ENCODE measurements at places on chromosomes 3 and 15.

- DNase-seq = no peak
Observed at GRCh38 chr15:64991536-64992135, 1.9 kb upstream of the SPG21 start.

DNA sequence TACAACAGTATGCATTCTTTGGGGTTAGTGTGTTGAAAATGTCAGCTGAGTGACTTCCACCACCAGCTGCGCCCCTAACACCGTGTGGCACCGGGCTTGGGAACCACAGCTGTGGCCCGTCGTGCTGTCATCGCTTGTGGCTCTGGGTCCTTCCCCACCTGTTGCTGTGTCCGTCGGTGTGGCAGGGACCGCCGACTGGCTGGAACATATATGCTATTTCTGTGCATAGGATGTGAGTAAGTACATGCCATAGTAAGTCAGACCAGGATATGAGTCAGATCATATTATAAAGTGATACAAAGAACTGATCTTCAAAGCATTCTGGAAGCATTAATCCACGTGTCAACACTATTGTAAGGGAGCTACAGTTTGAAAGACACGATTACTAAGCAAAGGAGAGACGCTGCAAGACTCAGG, 31.9 kb downstream of the EHD4 start:
- DNase-seq = peak; percentile 15

DNA sequence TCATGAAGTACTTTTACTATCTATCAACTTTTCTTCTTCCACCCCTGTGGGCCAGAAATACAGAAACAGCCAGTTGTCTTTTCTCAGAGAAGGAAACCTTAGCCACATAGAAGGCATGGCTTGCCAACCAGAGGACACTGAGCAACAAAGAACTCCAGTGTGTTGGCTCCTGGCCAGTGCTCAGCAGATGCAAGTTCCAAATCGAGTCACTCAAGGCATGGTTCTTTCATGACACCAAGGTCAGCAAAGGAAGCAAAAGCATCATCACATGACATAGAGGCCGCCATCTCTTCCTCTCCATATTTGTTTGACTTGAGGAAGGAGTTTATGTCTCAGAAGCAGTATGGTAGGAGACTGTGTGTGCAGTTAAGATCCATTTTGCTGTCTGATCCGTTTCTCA, 92.2 kb downstream of the MYLK start:
- no peak for DNase-seq

GRCh38 chr15:101318147-101318819, 23.2 kb upstream of the SNRPA1 start:
- no peak for DNase-seq

DNA sequence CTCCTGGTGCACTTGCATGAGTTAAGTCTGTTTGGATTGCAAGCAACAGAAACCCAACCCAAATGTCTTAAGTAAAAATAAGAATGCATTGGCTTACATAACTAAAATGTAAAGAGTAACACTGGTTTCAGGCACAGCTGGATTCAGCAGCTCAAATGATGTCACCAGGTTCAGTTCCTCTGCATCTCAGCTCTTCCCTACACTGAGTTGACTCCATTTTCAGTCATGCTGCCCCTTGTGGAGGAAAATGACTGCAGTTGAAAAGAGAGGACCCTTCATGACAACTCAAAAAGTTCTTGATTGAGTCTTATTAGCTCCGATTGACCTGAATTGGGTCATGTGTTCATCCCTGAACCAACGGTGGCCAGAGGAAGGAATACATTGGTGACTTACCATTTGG, 138.5 kb upstream of the ABI3BP start:
- DNase-seq = no peak

GRCh38 chr15:65806397-65806796, 14.3 kb upstream of the DENND4A start:
- DNase-seq = no peak

DNA sequence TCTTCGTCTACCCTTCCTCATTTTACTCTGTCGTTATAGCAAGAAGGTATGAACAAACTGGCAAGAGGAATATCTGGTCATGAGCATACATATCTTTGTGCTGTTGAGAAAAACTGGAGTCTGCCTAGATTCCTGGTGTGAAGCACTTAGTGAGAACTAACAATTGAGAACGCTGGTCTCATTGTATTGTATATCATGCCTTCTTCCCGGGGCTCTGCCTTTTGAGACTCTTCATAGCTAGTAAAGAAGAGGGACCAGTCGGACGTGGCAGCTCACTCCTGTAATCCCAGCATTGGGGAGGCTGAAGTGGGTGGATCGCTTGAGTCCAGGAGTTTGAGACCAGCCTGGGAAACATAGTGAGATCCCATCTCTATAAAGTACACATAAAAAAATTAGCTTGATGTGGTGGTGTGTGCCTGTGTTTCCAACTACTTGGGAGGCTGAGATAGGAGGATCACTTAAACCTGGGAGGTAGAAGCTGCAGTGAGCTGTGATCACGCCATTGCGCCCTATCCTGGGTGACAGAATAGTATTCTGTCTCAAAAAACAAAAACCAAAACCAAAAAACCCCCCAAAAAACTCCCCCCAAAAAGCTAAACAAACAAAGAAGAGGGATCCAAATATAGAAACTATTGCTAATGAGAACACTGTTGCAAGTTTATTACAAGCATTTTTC, 11.8 kb downstream of the CMC1 start:
- no peak for DNase-seq

GRCh38 chr3:103711670-103712069, 1276.9 kb downstream of the ZPLD1 start:
- no peak for DNase-seq

DNA sequence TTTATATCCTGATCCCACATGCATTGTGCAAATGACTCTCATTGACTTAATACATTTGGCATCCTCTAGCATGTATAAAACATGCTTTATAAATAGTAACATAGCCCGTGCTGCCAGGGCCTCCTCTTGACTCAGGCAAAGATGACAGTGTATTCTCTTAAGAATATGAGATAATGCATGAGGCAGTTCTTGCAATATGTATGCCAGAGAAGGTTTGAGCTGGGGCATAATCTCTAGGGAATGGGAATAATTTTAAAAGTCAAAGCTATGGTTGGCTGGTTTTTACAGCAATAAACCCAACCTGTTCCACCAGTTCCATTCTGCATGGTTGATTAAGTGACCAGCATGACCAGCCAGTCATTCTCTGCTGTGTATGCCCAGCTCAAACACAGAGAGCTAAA, 179.0 kb upstream of the PFN2 start:
- DNase-seq = no peak

DNA sequence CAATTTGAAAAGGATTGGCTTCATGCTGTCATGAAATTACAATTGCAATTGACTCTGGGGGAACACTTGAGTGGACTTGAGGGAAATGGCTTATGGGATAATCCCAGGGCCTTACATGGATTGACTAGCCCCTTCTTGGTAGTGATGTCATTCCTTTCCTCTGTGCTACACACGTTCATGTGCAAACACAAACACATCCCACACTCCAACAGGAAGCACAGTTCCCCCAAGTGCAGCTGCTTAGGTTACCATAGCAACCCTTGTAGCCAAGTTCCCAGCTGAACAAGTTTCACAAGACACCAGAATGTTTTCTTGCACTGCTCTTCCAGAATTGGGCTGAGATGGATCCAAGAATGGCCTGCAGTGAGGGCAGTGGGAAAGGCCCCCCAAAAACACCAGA, 217.0 kb downstream of the ZNF621 start:
- no peak for DNase-seq

GRCh38 chr3:63977893-63978292, 45.4 kb downstream of the PSMD6 start:
- no peak for DNase-seq

DNA sequence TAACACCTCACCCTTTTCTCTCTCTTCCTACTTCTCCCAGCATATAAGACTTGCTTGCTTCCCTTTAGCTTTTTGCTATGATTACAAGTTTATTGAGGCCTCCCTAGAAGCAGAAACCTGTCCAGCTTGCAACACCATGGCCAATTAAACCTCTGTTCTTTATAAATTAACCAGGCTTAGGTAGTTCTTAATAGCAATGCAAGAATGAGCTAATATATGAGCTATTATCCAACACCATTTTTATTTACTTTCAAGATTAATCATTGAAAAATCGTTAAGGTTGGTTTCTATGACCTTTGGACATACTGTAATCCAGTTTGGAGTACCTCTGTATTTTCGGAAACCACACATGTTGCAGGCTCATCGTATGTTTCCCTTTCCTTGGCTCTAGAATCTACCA, 643.1 kb downstream of the ZPLD1 start:
- DNase-seq = no peak

- no peak for DNase-seq
Observed at GRCh38 chr3:18987862-18988447, 160.4 kb upstream of the KCNH8 start.

GRCh38 chr3:121871430-121871829, 22.8 kb upstream of the SLC15A2 start:
- no peak for DNase-seq

- DNase-seq = no peak
Observed at GRCh38 chr3:51381333-51381705, 3.8 kb upstream of the MANF start.

GRCh38 chr3:130850044-130850797, 43.7 kb upstream of the ATP2C1 start:
- peak; percentile 5 for DNase-seq

- no peak for DNase-seq
Observed at GRCh38 chr15:66595931-66596545, 30.2 kb upstream of the LCTL start.

DNA sequence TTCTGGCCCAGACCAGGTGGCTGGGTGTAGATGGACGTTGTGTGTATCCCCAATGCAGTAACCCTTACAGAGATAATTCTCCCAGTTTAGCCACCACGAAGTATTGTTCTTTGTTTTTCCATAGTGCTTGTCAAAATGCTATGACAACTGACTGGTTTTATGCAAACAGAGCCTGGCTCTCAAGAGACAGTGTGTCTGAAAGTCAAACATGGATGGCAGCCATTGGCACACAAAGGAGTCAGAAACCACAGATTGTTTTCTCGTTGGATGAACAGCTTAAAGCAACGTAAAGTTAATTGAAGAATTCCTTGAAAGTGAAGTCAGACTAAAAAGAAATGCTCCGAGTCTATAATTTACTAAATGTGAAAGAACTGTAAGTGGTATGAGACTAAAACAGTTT, 91.2 kb downstream of the FILIP1L start:
- DNase-seq = no peak

GRCh38 chr3:100570811-100571210, 38.6 kb upstream of the ADGRG7 start:
- DNase-seq = no peak

- no peak for DNase-seq
Observed at GRCh38 chr3:182259579-182259978, 533.7 kb upstream of the ATP11B start.

DNA sequence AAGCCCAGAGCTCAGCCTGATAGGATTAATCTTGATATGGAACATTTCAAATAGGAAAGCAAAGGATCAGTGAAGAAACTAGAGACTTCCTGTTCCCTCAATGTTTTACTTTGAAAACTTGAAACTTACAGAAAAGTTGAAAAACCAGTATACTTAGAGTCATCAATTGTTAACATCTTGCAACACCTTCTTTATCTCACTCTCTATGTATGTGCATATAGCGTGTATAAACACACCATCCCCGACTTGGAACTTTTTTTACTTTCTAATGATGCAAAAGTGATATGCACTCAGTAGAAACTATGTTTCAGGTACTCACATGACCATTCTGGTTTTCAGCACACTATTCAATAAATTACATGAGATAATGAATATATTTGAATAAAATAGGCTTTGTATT, 60.5 kb downstream of the SEC22A start:
- no peak for DNase-seq

DNA sequence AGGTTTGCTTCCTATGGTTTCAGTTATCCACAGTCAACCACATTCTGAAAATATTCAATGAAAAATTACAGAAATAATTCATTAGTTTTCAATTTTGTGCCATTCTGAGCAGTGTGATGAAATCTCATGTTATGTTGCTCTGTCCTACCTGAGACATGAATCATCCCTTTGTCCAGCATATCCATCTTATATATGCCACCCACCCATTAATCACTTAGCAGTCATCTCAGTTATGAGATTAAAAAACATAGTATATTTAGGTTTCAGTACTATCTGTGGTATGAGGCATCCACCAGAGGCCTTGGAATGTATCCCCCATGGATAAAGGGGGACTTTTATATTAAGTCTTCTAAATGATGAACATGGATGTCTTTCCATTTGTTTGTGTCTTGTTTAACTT, 64.7 kb upstream of the PROK2 start:
- DNase-seq = no peak

GRCh38 chr3:151145713-151146070, 57.3 kb downstream of the GPR171 start:
- DNase-seq = no peak

DNA sequence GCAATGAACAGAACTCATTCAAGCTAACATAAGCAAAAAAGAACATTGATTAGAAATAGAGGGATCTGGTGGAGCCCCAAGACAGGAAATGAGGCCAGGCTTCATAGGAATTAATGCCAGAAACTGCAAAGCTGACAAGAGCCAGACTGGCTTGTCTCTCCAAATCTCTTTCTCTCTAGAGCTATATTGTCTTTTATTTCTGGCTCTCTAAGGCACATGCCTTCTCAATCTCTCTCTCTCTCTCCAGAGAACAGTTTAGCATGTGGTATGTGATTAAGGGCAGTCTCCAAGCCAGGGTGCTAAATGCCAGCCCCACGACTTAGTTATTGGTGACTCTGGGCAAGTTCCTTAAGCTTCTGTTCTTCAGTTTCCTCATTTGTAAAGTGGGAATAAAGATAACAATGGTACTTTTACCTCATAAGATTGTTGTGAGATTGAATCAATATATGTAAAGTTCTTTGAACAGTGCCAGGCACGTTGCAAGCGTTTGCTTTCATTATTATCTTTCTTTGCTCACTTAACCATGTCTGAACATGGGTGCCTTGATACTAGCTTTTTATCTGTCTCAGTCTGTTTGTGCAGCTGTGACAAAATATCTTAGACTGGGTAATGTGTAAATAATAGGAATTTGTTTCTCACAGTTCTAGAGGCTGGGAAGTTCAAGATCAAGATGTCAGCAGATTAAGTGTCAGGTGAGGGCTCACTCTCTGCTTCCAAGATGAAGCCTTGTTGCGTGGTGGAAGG, 123.2 kb downstream of the BDH1 start:
- DNase-seq = no peak

DNA sequence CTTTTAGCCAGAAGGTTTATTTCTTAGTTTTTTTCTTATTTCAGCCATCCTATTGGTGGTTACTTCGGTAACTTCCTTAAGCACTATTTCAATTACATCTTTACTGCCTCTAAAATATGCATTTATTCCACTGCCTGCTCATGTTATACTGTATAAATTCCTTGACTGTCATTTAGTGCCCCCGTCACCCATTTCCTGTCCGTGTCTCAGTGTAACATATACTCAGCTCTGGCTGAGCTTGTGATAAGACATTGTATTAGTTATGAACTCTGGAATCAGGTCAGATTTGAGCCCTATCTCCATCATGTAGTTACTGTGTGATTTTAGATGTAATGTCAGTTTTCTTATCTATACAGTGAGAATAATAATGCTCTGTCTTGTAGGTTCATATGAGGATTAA, 24.2 kb downstream of the PIAS1 start:
- DNase-seq = no peak

- no peak for DNase-seq
Observed at GRCh38 chr15:89845305-89845893, 30.7 kb upstream of the ANPEP start.

GRCh38 chr3:60884005-60884404, 367.2 kb downstream of the FHIT start:
- no peak for DNase-seq
